ENCODE measurements at places on chromosomes 3 and 15.

GRCh38 chr3:121627211-121627610 lies 33.5 kb downstream of the HCLS1 start:
- DNase-seq, result no peak

DNA sequence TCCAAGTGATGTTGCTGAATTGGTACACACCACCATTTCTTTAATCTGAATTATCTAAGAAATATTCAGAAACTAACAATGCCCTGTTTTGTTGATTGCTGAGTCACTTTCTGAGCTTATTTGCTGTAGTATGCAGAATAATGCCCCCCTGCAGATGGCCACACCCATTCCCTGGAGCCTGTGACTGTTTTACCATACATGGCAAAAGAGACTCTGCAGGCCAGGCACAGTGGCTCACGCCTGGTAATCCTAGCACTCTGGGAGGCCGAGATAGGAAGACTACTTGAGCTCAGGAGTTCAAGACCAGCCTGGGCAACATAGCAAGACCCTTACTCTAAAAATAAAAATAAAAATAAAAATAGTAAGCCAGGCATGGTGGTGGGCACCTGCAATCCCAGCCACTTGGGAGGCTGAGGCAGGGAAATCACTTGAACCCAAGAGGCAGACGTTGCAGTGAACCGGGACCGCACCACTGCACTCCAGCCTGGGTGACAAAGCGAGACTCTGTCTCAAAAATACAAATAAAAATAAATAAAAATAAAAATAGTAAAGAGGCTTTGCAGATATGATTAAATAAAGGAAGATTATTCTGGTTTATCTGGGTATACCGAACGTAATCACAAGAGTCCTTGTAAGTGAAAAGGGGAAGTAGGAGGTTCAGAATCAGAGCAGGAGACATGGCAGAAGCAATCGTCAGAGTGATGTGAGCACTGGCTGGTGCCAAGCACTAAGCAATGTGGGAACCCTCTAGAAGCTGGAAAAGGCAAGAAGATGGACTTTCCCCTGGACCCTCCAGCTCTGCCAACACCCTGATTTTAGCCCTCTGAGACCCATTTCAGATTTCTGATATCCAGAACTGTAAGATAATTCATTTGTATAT lies 19.0 kb downstream of the PCYT1A start:
- no peak for DNase-seq

- DNase-seq, result no peak
These were observed 285.2 kb upstream of the MME start for GRCh38 chr3:154794814-154795445.

DNA sequence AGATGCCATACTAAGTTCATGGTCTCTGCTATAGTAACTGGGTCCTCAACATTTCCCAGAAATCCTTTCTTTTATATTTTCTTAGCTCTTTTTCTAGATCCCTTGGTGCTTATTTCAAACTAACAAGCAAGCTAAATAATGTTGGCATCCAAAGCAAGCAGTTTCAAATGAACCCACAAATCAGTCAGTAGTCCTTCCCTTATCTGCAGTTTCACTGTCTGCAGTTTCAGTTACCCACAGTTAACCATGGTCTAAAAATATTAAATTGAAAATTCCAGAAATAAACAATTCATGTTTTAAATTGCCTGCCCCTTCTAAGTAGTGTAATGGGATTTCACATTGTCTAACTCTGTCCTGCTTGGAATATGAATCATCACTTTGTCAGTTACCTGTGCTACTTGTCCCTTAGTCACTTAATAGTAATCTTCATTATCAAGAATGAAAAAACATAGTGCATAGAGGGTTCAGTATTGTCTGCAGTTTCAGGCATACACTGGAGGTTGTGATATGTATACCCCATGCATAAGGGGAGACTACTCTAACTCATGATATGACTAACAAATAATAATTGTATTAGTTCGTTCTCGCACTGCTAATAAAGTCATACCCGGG lies 633.7 kb downstream of the MECOM start:
- no peak for DNase-seq

- no peak for DNase-seq
These were observed 16.8 kb downstream of the RBSN start for GRCh38 chr3:15081960-15082664.

- no peak for DNase-seq
These were observed 284.5 kb downstream of the XXYLT1 start for GRCh38 chr3:194986208-194987043.

DNA sequence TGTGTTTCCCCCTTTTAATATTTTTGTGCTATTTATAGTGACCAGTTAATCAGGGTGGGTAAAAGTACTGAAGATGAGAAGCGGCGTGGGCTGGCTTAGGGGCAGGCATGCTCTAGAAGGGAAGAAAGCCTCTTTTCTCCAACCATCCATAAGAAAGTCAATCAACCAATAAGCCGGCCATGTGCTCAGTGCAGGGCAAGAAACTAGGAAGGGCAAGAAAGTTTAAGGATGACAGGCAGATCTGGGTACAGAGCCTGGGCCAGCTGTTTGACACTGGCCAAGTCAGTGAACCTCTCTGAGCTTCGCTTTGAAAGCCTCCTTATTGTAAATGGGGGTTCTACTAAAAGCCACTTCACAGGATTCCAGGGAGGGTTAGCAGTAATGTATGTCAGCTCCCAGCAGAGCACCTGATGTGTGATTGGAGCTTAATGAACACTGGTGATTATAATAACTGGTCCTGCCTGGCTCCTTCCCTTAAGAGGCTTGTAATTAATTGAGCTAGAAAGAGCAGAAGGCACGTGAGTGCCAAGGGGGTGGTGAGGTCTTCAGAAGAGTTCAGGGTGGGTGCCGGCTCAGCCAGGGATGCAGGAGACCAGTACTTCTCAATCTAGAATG lies 5.7 kb upstream of the CHRNA3 start:
- no peak for DNase-seq

DNA sequence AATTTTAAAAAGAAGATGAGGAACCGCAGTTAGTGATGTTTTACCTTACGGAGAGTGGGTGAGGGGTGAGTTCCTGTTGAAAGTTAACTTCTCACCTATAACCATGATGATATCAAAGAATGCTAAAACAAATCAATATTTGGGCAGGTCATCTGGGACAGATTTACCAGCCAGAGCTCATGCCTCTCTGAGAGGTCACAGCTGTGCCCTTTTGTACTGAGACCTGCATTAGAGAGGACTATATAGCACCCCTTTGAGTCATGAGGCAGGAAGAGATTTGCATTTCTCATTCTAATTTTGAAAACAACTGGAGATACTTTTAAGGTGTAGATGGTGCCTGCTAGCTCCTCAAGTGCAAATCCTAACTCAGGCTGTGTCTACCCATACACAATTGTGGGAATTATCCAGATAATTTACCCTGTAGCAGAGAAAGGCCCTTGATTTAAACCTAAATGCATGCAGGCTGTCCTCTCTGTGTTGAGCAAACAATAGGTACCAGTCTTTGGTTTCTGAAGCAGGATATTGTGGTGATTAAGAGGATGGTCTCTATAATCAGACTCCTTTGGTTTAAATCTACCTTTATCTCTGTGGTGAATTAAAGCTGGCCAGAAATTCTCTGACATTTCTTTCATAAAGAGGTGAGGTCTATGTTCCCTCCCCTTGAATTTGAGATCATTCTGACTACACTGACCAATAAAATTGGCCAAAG lies 5.8 kb upstream of the TM4SF4 start:
- DNase-seq, result no peak

- DNase-seq, result no peak
These were observed 31.1 kb upstream of the FGD5 start for GRCh38 chr3:14787630-14788029.

DNA sequence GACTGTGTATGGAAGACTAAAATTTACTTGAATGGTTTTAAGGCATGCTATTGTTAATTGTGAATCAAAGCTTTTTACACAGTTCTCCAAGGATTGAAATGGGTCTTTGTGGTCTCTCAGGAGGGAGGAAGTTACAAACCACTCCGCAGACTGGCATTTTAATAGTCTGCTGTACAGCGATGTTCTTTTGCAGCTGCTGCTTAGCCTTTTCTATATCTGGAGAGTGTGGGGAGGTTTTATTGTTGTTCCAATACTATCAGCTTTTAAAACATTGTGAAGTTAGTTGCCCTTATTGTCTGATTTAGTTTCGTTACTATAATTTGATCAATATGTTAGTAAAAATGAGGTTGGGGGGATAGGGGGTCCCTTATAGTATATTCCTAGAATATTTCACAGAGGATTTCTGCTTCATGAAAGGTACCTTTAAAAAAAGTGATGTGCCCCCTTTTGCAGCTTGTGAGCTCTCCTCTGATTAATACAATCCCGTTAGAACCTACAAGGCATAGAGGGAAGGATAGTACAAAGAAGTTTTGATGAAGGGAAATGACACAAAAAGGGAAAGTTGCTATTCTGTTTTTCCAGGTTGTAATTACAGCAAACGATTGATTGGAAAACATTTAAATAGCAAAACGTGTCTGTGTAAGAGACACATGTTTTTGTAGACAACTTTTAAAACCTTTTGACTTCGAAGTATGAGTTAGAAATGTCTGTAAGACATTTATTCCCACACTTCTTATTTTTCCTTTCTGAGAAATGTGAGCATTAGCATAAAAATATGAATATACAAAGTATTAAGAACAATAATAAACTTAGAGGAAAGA lies 158.3 kb upstream of the CGNL1 start:
- no peak for DNase-seq

GRCh38 chr15:62465173-62465572 lies 300.1 kb upstream of the C2CD4B start:
- no peak for DNase-seq

DNA sequence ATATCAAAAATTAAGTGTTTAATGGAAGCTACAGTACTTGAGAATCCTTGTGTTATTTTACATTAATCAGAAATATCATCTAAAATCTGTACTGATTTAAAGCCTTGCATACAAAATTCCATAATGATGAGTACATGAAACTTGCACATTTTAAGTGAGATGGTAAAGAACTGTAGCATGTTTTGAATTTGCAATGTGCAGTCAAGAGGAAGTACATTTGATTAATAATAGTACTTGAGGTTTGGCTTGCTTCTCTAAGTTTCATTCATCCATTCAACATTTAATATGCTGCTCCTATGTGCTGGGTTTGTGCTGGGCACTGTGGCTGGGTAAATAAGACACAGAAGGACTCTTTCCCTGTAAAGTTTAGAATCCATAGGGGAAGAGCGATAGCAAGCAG lies 332.3 kb downstream of the CNTN3 start:
- no peak for DNase-seq

DNA sequence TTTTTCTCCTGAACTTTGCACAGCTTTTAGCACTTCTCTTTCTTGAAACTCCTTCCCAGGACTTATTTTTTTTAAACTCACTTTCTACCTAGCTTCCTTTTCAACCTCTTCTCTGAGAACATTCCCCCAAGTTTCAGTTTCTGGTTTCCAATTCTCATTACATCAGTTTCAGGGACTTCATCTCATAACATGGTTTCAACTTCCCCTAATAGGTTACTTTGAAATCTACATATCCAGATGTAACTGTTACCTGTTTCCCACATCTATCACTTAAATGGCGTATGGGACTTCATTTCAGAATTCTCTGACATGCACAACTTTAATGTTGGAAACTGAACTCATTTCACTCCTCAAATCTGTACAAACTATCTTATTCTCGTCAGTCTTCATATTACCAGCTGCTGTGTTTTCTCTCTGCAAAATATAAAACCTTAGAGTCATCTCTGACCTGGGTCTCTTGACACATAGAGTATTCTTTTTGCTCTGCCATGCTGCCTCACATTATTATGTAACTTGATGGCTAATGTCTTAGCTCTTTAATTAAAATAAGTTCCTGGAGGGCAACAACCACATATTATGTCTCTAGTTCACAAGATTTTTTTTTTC lies 58.4 kb downstream of the NME9 start:
- no peak for DNase-seq

- DNase-seq, result peak; percentile 38
These were observed at the start of gene RARRES1 for GRCh38 chr3:158731938-158732855. Gene RARRES1 (minus strand): TSS chr3:158732457. CDS start chr3:158732415, 42 bp downstream.

DNA sequence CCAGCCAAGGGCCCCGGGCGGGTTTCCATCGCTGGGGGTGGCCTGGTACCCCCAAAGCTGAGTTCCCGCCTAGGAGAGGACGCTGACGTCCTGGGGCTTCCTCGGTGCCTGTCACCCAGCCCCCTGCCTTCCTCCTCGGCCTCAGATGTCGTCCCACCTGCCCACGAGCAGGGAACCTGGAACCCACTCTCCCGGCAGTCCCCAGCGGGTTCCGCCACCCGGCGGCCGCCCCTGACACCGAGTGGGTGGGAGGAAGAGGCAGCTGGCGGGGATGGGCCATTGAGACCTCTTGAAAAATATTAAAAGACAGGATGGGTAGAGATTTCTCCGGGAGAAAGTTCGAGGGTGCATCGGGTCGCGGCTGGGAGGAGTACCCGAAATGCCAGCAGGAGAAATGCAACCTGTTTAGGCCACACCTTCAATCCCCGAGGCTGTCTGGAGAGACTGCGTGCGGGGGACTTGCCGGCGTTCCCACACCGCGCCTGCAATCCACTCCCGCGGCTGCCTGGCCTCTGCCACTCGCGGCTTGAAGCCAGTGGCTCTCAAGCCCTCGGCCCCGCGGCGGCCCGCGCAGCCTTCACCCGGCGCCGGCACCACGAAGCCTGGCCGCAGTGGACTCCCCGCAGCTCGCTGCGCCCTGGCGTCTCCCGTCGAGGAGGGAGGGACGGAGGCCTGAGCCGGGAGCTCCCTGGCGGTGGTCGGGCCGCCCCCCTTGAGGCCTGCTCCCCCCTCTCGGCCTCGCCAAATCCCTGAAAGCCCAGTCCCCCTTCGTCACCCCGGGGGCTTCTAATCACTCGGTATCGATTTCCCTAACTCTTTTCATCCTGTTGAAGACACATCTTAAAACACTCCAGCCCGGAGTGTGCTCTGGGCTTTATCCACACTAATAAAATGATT lies 8.6 kb upstream of the NR2F2 start:
- no peak for DNase-seq

DNA sequence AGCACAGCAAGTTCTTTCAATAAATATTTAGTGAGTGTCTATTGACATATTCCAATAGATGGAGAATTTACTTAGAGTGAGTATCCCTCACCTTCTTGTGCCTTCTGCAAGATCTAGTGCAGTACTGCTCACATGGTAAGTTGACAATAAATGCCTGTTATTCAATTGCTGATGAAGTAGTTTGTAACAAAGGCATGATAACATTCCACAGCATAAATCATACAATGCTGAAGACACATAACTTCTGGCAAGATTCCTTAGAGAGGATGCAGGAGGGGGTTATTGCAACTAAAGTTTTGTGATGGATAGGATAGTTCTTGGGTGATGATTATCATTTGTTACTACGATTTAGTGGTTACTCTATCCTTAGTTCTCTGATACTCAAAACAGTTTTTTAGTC lies 112.2 kb upstream of the RBMS3 start:
- DNase-seq, result no peak

DNA sequence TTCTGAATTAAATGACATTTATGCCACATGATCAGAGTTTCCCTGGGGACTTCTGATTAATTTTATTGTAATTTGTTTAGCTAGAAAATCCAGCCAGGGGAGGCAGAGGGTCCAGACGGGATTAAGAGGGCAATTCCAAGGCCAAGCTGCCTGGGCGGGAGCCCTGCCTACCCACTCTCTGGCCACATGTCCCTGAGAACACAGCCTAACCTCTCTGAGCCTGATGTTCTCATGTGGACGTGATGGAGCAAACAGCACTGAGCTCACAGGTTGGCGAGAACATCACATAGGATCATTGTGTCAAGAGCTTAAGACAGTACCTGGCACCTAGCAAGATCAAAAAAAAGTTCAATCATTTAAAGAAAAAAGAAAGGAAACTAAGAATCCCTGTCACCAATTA lies 1.0 kb downstream of the LRRC2 start:
- no peak for DNase-seq
